ENCODE measurements at places on chromosomes 2 and 18.

- DNase-seq, result peak; percentile 66
Observed at GRCh38 chr18:36672437-36673344, 156.1 kb downstream of the TPGS2 start.

DNA sequence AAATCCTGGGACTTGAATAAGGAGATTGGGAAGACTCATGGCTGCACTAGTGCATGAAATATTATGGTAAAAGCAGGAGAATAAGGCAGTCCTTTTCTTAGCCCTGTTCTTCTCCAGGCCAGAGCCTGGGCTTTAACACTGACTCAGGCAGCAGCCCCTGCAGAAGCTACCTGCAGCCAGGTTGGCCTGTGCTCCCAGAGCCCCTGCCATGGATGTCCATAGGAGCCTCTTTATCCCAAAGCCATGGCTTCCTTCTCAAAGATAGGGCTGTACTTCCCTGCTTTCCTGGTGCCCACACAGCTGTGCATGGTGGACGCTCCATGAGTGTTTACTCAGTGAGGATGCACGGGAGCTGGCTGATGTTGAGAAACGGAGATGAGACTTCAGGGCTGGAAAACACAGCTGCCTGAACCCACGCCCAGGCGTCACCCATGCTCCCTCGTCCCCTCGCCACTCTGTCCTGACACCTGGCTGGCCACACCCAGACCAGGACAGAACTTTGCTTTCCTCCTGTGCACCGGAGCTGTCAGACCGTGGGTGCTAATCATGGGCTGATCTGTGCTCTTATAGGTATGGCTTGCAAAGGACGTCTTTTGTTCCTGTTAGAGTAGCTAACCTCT lies 135.5 kb downstream of the GLI2 start:
- peak; percentile 34 for DNase-seq

DNA sequence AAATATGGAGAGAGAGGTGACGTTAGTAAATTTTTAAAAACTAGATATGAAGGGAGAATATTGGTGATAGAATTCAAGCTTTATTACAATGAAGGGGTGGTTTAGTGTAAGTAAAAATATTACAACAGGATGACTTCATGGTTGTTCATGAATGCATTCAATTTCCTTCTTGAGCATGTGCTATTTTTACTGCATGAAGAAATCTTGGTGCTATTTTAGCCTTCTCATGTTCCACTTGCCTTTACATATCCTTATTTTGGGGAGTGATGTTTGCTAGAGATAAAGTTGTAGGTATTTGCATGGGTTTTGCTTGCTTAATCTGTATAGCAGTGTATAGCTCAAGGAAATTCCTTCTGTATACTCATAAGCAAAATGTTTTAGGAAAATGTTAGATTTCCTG lies 195.0 kb upstream of the MMADHC start:
- no peak for DNase-seq

DNA sequence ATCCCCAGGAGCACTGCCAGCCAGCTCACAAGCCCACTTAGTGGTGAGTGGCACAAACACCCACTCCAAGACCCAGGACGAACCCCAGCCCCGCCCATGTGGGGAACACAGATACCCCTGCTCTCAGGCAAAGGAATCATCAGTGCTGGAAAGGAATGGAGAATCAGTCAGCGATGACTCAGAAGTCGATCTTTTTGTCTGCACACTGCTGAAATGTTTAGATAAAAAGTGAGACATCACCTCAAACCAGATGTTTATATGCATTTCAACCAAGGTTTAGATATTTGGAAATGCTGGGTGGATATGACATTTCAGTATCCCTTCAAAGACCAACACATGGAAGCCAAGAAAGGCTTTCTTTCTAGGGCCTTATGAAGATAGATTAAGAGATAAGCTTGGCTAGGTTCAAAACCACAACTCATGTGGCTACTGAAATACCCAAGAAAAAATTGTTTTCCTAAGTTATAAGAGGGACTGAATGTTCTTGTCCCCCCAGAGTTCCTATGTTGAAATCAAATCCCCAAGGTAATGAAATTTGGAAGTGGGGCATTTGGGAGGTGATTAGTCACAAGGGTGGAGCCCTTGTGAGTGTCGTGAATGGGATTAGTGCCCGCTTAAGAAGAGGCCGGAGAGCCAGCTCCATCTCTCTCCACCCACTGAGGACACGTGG lies 43.7 kb downstream of the POU3F3 start:
- DNase-seq, result no peak

GRCh38 chr2:26461601-26462023 lies 16.3 kb downstream of the OTOF start:
- DNase-seq, result no peak

GRCh38 chr2:240510513-240511210 lies 47.1 kb downstream of the ANKMY1 start:
- DNase-seq, result no peak

DNA sequence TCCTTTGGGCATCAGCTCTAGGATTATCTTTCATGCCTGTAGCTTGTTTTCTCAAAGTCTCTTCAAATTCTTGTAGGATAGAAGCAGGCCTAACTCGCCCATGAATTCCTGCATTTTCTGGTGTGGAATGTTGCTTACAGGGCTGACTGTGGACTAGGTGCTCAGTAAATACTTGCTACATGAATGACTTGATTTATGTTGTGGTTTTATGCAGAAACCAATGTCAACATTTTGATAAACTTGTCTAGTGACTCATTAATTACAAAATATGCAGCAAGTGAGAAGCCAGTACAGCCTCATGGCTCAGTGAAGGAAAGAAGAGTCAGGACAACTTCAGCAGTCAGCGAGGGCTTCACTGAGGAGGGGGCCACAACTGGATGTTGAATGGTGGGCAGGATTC lies 110.6 kb upstream of the SIX2 start:
- no peak for DNase-seq

DNA sequence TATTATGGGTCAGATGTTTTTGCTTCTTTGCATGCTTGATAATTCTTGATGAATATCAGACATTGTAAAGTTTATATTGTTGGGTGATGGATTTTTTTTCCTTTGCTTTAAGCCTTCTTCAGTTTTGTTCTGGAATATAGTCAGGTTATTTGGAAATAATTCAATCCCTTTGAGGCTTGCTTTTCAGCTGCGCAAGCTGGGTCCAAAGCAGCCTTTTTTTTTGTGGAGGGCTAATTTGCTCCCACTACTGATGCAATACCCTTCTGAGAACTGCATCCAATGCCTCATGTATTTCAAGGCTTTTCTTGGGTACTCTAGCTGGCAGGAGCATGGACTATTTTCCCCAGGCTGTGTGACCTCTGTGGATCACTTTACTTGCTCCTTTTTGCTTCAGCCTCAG lies 245.9 kb downstream of the AGPS start:
- DNase-seq, result no peak

GRCh38 chr2:20423359-20423758 lies 23.5 kb upstream of the RHOB start:
- no peak for DNase-seq

DNA sequence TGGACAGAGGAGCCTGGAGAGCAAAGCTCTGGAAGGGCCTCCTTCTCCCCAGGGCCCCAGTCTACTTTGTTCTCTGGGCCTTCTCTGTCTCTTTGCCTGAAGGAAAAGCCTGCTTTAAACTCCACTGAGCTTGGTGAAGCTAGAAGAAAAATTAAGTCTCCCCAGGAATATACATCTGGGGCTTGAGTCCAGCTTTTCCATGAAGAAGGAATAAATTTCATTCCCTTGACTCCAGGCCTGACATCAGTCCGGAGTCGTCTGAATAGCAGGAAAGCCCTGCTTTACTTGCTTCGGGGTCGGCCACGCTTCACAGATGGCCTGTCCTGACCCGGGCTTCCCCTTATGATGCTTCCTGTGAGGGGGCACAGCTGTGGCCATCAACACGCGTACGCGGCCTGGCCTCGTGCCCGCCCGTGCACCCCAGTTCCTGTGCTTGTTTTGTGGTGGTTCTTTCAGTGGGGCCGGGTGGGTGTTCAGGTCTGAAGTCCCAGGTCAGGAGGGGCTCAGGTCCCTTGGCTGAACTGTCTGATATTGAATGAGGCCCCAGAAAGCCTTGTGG lies 73.6 kb downstream of the ACOXL start:
- no peak for DNase-seq

GRCh38 chr18:10057401-10057893 lies 143.6 kb downstream of the VAPA start:
- no peak for DNase-seq

DNA sequence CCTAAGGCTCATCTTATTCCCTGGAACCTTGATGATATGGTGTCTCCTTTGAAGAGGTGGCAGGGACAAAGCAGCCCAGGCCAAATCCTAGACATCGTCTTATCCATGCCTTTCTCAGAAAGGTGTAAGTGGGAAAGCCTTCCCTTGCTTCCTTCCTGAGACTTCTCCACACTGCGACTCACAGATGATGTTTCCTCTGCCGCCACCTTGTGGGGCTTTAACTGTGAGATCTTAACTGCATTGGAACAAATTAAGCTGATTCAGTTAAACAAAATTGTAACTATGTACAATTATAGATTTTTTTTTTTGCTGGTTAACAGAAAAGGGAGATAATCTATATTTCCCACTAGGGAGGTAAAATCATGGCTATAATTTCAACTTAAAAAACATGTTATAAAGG lies 10.0 kb upstream of the GCA start:
- no peak for DNase-seq

GRCh38 chr2:230984393-230985220 lies 11.3 kb upstream of the SPATA3 start:
- DNase-seq, result no peak

DNA sequence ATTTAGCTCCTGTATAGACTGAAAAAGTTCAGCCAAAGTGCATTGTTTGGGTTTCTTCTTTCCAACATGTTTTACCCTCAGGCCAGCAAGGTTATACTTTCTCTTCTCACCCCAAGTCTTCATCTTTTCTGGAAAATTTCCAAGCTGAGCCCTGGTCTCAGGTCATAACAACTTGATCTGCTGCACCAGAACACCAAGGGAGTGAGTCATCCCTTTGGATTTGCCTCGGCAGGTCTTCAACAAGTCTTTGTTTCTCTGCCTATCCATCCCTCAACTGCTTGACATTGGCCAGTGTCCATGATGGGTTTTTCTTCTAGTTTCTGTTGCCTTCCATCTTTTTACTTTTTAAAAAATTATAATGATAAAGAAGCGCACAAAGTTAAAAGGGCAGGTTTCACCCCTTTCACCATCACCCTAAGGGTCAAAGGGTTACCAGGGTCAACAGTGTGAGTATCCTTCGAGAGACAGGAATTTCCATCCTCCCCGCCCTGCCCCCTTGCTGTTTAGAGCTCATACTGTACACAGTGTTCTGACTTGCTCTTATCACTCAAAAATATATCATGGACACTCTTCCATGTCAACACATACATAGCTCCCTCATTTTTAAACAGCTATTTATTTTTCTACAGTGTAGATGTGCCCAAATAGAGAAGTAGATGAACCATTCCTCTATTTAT lies 5.7 kb upstream of the SPATS2L start:
- no peak for DNase-seq

- no peak for DNase-seq
Observed at GRCh38 chr2:101369100-101369499, 18.2 kb downstream of the CREG2 start.

DNA sequence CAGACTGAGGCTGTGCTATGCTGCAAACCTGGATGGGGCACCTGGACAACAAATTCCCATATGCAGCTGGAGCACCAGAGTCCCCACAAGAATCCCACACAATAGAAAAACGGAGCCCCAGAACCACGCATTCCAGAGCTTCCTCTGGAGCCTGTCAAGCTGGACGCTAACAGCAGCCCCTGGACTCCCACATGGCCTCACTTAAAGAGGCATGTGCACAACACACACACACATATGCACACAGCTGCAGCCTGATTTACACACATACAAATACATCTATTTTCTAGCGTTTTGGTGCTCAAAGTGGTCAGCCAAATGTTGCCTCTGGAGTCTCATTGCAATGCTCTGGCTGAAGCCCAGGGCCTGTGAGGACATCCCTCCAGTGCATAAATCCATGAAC lies 632.7 kb upstream of the ID2 start:
- DNase-seq, result no peak

- DNase-seq, result peak; percentile 76
Observed at GRCh38 chr18:907115-907884, 2.6 kb downstream of the ADCYAP1 start.

- peak; percentile 94 for DNase-seq
Observed at GRCh38 chr2:235666213-235666781, 172.5 kb downstream of the AGAP1 start.

GRCh38 chr2:240124651-240125030 lies 11.5 kb downstream of the COPS9 start:
- DNase-seq, result no peak

GRCh38 chr2:111157798-111158197 lies 37.1 kb downstream of the BCL2L11 start:
- DNase-seq, result no peak

- no peak for DNase-seq
Observed at GRCh38 chr2:33577668-33578067, 21.4 kb downstream of the FAM98A start.

DNA sequence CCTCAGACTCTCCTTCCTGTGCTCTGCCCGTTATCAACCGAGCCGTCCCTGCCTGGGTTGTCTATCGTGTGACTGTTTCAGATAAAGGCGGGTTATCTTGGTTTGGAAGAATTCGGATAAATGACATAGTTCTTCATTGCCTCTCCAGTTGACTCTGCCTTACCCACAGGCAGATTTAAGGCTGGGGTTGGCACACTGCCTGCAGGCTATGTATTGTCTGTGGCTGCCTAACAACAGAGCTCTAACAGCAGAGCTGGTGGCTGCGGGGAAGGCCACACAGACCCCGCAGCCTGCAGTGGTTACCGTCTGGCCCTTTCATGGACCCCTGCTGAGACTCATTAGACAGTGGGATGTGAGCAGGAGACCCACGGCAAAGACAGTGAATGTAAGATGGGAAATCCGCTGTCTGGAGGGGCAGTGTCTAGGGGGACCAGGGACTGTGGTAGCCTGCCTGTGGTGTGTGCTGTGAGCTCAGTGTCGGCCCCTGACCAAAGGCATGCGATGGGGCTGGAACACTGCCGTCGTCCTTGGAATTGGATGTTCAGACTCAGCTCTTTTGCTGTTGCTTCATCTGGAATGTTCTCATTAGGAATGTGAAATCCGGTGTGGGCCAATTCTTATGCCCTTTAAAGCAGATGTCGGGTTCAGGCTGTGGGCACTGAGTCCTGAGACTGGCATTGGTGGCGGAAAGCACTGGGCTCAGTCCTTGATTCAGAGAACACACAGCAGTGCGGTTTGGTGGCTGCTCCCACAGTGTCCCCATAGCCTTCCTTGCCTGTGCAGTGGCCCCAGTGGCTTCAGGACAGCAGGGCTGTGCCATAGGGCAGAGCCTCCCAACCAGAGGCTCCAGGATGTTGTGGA lies 44.5 kb downstream of the SH3RF3 start:
- no peak for DNase-seq

GRCh38 chr18:63590373-63590772 lies 3.2 kb downstream of the SERPINB13 start:
- no peak for DNase-seq

DNA sequence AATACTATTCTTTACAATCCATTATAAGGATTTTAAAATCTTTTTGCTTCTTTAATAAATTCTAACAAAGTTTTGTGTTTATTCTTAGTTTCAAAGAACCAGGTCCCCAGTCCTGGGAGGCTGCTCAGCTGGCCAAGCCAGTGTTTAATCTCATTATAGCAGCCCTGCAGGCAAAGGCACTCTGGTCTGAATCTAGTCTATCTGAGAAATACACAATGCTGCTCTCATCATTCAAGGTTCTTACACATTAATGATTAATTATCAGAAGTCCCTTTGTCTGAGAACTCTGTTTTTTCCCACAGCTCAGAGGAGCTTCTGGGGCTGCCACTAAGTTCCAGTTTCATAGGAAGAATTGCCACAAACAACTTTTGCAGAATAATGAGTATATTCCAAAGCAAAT lies 27.7 kb downstream of the KCTD18 start:
- DNase-seq, result no peak

All from NCI-H1417 (cell line).